ENCODE measurements at places on chromosomes 5 and 9. TPM values are rescaled to one million over a fixed set of nuclear protein-coding genes. Genes with fewer than 3 reads are reported as not detected.

ASPN gene
- 21.1 TPM for polyA plus RNA-seq

TPPP gene
- polyA plus RNA-seq: 4.1 TPM

- DNase-seq: no peak
Measured at GRCh38 chr5:1827886-1828397, 26.7 kb downstream of the NDUFS6 start.

DNA sequence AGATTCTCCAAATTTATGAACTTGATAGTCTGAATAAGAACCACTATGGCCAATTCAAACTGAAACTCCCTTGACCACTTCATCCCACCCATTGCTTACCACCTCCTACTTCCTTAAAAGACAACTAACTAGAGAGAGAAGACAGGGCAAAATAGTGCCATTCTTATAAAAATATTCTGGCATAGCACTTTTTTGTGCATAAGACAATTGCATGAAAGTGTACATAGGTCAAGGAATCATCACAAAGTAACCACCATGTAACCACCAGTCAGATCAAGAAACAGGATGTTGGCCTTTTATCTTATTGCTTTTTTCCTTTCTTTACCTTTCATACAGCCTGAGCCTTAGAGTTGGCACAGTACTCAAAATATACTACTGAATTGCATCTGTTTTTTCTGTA, 8.1 kb upstream of the ARSB start:
- no peak for DNase-seq

GRCh38 chr5:80083101-80083890, 48.1 kb downstream of the THBS4 start:
- peak; percentile 52 for DNase-seq

- no peak for DNase-seq
Measured at GRCh38 chr9:114386886-114387679, 699 bp downstream of the AKNA start.

DNA sequence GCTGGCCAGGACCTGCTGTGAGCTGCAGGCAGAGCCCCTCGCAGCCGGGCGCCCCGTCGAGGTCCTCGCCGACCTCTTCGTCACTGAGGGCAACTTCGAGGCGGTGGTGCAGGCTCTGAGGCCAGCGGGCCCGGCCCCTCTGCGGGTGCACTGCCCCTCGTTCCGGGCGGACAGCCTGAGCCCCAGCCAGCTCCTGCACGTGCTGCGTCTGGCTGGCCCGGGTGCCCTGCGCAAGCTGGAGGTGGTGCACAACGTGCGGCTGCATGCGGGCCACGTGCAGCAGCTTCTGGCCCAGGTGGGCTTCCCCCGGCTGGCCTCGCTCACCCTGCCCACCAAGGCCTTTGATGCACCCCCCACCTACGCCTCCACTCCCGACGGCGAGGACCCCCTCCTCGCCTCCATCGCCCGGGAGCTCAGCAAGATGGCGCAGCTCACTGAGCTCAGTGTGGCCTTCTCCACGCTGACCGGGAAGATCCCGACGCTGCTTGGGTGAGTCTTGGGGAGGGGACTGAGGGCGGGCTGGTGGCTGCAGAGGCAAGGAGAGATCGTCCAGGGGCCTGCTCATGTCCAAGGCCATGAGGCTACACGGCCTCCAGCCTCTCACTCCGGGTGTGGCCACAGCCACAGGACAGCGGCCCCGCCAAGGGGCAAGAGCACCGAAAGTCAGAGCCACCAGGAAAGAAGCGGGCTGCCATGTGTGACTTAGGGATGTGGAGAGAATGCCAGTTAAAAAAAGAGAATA, 825 bp downstream of the LRRC14B start:
- DNase-seq: no peak

Measured in left renal cortex interstitium (tissue), 4 donors.